SIG-M5 (cell line): ENCODE measurements at places on chromosomes 4 and X.

DNA sequence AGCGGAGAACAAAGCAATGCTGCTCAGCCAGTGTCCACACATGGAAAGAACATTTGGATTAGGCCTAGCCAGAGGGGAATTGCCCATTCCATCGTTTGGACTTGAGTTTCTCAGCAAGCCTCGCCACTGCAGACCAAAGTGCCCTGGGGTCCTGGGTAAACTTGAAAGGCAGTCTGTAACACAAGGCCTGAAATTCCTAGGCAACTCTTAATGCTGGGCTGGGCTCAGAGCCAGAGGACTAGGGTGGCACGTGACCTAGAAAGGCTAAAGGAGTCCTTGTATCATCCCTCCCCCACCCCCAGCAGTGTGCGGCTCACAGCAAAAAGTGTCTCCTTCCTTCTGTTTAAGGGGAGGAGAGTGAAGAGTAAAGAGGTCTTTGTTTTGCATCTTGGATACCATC, 210.4 kb upstream of the ARX start:
- DNase-seq, result no peak

DNA sequence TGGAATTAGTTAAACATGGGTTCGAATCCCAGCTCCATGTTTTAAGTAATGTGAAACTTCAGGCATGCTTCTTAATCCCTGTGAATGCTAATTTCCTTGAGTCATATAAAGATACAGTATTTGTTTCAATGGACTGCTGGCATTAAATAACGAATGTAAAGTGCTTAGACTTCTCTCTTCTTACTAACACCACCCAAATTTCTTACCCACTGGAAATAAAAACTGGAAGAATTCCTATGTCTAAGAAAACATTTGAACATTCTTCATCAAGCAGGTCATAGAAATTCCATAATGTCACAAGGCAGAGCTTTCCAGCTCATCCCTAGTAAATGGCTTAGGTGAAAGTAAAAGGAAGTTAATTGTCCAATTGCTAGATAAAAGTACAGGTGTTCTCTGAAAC, 172.5 kb downstream of the ANK2 start:
- no peak for DNase-seq

DNA sequence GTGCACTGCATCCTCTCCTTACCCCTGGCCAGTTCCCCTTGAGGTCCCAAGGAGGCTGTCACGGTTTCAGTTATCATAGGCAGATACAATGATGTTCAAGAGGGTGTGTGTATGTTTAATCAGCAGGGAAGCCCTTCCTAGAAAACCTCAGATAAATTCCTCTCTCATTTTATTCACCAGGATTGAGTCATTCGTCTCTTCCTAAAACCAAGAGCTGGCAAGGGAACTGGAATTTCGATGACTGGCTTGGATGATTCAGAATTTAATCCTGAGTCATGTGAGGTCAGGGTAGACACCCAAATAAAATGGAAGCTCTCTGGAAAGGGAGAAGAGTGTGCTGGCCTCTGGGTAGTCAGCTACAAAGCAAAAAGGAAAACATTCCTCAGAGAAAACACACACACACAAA, 106.2 kb upstream of the RAPGEF2 start:
- DNase-seq, result no peak

DNA sequence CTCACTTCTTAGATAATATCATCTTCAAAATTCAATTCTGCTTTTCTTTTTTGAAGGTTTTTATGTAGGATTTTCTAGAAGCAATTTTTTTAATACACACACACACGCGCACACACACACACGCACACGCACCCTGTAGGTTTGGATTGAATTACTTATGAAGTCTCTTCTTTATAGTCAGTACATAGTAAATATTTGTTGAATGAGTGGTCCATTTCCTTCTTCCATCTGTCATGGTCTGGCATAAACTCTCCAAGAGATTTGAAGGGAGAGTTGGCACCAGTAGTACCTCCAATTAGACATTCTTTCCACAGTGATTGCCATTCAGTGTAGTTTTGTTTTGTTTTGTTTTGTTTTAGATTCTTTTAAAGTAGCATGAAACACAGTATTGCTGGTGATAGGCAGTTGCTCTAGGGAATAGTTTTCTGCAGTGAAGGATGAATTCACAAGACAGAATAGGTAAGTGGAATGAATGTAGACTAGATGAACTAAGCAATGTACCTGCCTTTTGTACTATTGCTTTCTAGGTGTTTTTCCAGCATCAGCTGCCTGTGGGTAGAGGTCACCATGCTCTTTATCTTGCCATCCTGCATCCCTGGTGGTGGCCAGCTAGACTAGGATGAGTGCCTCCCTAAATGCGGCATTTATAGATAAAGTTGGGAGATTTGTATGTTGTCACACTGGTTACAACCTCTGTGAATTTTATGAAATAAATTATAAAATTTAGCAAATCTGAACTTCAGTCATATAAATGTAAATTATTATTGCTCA, 20.5 kb downstream of the PDLIM5 start:
- DNase-seq, result no peak

DNA sequence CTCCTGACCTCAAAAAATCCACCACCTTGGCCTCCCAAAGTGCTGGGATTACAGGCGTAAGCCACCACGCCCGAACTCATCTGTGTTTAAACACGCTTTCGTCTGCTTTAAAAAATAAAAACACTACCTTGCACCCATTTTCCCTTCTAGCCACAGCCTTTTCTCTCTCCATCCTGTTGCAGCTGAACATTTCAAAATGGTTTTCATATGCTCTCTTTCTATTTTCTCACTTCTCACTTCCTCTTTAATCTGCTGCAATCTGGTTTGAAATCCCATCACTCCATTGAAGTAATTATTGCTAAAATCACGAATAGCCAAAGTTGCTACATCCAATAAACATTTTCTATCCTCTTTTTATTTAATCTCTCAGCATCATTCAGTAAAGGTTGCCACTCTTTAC, 70.0 kb downstream of the DCHS2 start:
- DNase-seq, result no peak

GRCh38 chrX:87517571-87518141, at the start of gene KLHL4:
TSS of gene KLHL4 (plus strand) at chrX:87517802. CDS start at chrX:87517894, 92 bp downstream.
- no peak for DNase-seq
